IMR-90 (cell line): ENCODE measurements at places on chromosomes 5 and 9. TPM values are rescaled to one million over a fixed set of nuclear protein-coding genes. Genes with fewer than 3 reads are reported as not detected.

GRCh38 chr9:16289639-16290038 lies 580.8 kb downstream of the BNC2 start:
- DNase-seq: no peak

DNA sequence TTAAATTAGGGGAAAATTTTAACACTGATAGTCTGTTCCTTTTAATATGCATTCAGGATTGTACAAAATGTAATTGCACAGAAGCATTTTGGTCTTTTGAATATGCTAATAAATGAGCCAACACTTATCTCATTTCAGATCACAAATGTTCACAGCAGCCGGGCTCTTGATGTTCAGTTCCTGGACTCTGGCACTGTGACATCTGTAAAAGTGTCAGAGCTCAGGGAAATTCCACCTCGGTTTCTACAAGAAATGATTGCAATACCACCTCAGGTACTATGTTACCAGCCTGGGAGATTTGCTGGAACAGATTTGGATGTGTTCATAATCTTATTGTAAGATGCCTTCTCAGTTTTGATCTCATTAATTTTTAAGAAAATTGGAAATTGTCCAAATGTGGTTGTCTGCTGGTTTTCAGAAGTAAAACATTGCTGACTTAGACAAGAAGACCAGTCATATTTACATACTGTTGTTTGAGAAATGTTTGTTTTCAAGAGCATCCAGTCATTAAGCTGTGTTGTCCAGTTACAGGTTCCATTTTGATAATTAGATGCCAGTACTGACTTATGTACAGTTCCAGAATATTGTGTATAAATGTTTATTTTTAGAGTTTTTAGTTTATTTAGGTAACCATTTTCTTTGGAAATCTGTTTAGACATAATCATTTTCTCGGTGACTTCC lies 23.0 kb upstream of the TMOD1 start:
- no peak for DNase-seq

- peak; percentile 36 for DNase-seq
These were observed 41.8 kb downstream of the FGF1 start for GRCh38 chr5:142644127-142644526.

GRCh38 chr5:75839547-75839946 lies 122.3 kb upstream of the POC5 start:
- DNase-seq: no peak

- DNase-seq: no peak
These were observed 244.9 kb upstream of the KCNN2 start for GRCh38 chr5:114116981-114117380.

The TMOD1 gene
- 0.18 and 0.28 TPM in 2 replicates for total RNA-seq

DNA sequence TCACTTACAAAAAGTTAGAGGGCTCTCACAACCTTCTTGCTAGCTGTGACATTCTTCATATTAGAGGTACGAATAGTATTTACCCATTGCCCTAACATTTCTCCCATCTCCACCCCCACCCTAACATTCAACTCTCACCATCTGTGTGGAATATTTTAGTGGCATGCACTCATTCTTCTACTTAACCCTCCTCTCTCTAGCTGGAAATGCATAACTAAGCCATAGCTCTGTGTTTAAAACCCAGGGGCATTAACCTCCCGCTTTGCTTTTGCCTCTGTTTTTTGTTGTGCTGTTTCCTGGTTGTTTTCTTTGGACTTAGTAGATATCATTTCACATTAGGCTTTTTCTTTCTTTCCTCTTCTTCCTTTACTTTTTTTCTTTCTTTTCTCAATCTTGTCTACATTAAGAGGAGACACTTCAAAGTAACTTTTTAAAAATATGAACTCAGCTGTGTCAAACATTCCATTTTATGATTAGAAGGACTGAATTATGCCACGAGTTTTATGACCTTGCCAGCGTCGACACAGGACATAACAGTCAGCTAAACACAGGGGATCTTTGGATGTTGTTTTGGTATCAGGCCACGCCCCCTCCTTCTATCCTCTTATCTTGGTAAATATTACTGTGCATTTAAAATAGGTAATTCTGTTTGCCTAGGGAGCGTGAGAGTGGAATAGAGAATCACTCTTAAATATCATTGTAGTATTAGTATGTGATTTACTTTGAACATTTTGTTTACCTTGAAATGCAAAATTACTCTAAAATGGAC lies 236.0 kb downstream of the CD180 start:
- peak; percentile 10 for DNase-seq

The SH3TC2 gene
- total RNA-seq: 7.8 and 7.9 TPM in 2 replicates

DNA sequence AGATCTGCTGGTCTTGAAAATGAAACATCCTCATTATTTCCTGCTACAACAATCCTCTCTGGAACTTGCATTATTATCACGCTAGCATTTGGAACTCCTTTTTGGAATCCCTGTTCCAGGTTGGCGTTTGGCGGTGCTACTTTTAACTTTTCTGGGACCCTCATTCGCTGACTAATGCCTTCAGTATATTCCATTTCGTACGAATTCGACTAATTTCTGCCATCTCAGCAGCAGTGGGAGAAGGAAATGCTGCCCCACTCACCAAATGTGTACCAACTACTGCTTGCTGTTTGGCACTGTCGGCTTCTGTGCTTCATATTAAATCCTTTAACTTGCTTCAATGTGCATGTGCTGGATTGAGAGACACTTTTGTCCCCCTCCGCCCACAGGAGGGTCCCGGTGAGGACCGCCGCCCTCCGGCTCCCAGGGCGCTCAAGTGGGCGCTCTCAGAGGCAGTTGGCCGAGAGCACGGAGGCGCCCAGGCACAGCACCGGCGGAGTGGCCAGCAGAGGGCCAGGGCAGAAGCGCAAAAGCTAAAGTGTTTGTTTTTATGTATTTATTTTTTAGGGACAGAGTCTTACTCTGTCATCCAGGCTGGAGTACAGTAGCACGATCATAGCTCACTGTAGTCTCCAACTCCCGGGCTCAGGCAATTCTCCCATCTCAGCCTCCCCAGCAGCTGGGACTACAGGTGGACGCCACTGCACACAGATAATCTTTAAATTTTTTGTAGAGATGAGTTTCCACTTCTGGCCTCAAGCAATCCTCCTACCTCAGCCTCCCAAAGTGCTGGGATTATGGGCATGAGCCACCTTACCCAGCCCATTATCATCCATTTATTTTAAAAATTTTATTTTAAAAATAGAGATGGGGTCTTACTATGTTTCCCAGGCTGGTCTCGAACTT lies 11.9 kb downstream of the PDE6A start:
- DNase-seq: no peak

- no peak for DNase-seq
These were observed 963.0 kb upstream of the DMAC1 start for GRCh38 chr9:8762479-8763085.

The ANKRD34B gene
- not detected in 2 replicates for total RNA-seq

DNA sequence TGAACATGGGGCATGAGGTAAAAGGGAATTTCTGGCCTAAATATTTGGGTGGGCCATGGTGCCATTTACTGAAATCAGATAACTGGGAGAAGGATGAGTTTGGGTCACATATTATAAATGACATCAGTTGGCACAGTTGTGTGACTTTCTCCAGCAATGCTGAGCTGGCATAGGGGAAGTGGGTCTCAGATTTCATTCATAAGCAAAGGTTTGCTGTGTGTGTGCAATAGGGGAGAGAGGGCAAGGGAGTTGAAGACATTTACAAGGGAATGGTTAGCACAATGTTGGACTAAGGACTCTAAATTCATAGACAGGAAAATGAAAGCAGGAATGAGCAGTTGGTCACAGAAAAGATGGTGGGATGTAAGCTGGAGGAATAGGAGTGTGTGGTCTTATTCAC lies 47.8 kb upstream of the KLF9 start:
- no peak for DNase-seq

The CFAP157 gene
- total RNA-seq: not detected in 2 replicates

The FAM221B gene
- not detected in 2 replicates for total RNA-seq

- no peak for DNase-seq
These were observed 55.5 kb downstream of the TENT4A start for GRCh38 chr5:6768590-6769230.

The LRRC19 gene
- total RNA-seq: not detected in 2 replicates

The EPB41L4A gene
- total RNA-seq: under 0.01 TPM in 2 replicates

DNA sequence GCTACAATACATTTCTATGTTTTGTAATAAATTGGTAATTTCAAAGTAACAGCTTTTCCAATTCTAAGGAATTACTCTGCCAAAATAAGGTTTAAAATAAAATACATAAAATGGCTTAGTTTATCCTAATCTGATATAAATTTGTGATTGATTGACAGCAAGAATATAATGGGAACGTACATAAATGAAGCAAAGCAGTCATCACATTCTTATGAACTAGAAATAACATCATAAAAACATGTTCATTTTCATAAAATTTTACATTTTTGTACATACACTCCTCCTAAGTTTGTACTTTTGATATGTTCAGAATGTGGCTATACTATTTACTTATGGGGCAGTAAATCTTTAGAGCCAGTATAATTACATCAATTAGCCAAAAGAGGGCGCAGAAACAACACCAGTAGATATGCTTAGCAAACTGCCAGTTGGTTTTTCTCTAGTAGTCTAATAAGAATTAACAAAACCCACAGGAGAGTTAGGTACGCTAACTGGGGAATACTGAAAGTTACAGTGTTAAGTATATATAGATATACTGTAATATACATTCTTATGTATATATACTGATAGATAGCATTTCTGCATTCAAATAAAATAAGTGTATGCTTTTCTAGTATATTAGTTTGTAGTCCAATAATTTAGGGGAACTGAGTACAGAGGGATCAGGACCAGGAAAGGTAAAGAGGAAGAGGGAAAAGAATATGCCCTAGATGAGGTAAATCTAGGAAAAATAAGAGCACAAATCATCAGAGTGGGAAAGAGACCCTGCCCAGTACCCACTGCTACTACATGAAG lies 76.8 kb downstream of the ZDHHC21 start:
- DNase-seq: peak; percentile 73

The IRX4 gene
- total RNA-seq: not detected in 2 replicates

DNA sequence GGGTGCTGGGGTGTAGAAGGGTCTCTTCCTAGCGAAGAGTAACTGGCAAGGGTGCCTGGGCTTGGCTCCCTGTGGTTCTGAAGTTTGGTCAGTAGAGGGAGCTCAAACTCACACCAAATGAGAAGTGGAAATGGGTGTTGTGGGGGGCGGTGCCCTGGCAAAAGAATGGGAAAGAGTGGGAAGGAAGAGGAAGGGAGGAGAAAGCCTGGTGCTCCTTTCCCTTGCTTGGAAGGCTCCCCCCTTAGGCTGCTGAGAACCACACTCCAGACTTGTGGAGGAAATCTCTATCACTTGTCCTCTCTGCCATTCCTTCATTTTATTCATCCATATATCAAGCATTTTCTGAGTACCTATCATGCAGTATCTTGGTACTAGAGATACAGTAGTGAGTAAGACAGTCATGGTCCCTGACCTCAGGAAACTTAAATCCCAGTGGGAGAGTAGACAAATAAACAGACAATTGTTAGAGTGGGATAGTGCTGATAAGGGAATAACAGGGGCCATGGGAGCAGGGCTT lies 13.0 kb downstream of the SLC4A9 start:
- peak; percentile 69 for DNase-seq

The SLC6A3 gene
- not detected in 2 replicates for total RNA-seq

DNA sequence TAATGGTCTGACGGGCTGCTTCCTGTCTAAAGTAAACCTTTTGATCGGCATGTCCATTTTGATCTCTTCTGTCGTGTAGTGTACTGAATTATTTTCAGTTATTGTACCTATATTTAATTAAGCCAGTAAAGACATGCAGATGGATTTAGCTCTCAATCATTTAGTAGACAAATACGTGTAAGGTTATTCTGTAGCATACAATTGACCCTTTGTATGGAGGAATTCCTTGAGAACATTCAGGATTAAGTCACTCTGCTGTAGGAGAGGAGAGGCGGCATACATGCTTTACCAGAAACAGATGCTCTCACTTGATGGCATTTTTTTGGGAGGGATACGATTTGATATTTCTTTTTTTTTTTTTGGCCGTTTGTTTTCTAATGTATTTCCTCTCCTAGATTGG lies 141.0 kb downstream of the PBX3 start:
- peak; percentile 56 for DNase-seq

The PCDH1 gene
- 0.83 and 0.90 TPM in 2 replicates for total RNA-seq

The PNPLA7 gene
- total RNA-seq: under 0.01 TPM in 2 replicates

GRCh38 chr5:123455640-123456039 lies 32.4 kb upstream of the CEP120 start:
- no peak for DNase-seq

The NRARP gene
- not detected in 2 replicates for total RNA-seq

The FXN gene
- total RNA-seq: 3.9 and 6.1 TPM in 2 replicates

The AGXT2 gene
- not detected in 2 replicates for total RNA-seq

- no peak for DNase-seq
These were observed 23.9 kb downstream of the SECISBP2 start for GRCh38 chr9:89342213-89342612.

The PCDHA9 gene
- total RNA-seq: under 0.01 TPM in 2 replicates

- no peak for DNase-seq
These were observed 199.6 kb downstream of the DCP2 start for GRCh38 chr5:113176196-113176595.

The MLANA gene
- not detected in 2 replicates for total RNA-seq

DNA sequence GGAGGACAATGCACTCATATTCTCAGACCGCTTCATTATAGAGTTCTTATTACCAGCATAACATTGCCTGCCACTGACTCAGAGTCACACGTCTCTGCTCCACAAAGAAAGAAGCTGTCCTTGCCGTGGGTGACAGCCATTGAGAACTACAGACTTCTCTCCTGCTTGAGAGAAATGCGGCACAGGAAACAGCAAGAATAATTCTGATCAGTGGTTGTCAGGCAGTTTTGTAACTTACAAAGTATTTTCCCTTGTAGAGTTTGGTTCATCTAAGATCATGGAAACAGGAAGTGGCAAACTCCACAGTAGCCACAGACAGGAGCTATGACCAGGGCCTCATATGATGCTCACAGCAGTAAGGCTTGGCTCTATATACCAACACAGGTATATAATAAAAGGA lies 47.0 kb downstream of the KCNV2 start:
- DNase-seq: peak; percentile 31

- DNase-seq: peak; percentile 20
These were observed 35.5 kb downstream of the BICD2 start for GRCh38 chr9:92728831-92729734.

GRCh38 chr5:118953652-118954005 lies 34.7 kb downstream of the DTWD2 start:
- no peak for DNase-seq

The LCN15 gene
- total RNA-seq: not detected in 2 replicates

DNA sequence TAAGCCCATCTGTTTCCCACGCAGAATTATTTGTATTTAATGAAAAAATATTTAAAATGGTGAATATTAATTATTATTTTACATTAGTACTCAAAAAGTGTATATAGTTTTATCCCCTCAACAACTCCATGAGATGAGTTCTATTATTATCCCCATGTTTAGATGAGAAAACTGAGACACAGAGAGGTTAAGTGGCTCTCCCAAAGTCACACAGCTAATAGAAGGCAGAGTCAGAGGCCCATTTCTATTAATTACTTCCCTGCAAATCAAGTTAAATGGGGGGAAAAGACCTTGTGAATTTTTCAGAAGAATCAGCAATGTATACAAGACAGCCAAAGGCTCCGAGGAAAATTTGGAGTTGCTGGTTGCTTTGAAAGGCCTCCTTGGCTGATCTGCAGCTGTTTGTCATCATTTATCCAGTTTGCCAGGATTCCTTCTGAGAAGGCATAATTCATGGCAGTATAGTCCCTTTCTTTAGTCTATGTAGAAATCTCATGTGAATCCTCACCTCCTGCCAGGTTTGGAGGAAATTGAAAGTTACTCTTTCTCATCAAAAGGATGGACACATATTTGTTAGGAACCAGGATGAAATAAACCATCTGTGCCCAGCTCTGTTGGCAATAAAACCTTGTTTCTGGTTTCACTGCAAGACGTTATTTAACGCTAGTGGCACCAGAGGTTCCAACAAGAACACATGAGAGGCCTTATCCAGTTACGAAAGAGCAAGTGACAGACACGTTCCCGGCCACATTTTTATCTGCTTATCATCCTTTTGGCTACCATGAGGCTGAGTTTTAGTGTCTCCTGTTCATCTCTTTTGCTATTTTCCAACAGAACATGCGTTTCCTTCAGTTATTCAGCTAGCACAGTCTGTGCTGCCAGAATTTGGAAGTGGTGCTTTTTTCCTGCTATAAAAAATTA lies 621 bp downstream of the FYB1 start:
- no peak for DNase-seq
